CD4-positive, alpha-beta T cell treated with Interferon alpha-2 for 1 hour (primary cell): ENCODE measurements at places on chromosomes 13 and 19.

DNA sequence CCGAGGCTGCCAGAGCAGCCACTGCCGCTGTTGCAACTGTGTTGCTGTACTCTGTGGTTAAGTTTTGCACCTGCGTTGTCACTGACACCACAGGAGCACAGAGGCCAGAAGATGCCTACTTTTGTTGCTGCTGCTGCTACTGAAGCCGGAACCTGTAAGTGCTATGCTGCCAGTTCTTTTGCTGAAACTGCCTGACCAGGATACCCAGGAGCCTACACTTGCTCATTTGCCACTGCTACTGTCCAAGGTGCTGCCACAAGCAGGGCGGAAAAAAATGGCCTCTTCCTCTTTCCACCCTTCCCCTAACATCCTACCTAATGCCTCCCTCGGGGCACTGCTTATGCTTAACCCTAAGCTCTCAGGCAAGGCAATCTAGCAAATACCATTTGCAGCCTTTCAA is 29.0 kb upstream of the NBEA start:
- DNase-seq: no peak

GRCh38 chr13:74246487-74246886 is 112.3 kb upstream of the KLF12 start:
- no peak for DNase-seq

DNA sequence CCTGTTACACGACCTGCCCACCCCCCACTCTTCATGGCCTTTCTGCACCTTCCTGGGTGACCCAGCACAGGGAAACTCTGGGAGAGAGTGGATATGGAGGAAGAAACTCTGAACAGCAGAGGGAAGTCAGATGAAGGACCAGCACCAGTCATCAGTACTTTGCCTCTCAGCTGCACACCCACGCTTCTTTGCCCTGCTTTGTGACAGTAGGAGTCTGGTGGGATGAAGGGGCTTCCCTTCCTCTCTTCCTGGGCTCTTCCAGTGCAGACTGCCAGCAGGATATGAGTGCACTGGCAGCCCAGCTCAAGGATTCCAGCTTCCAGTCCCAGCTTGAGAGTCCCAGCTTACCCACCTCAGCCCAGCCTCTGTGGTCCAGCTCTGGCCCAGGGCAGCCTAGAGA is 68.9 kb downstream of the CRYL1 start:
- DNase-seq: no peak

DNA sequence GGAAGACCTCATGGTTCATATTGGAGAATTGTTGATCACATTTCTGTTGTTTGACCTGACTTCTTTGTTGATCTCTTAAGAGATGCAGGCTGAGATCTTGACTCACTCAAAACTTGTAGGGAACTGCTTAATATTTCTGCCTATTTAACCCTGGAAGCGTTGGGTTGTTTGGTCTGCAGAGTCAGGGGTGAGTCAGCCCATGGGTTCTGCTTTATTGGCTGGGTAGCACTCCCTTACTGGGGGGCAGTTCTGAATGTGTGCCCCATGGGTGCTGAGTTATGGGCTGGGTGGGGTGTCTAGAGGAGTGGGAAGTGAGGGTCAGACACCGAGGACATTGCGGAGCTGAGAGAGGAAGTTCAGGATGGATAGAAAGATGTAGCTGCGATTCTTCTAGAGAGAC is 87.9 kb downstream of the LRCH1 start:
- no peak for DNase-seq

DNA sequence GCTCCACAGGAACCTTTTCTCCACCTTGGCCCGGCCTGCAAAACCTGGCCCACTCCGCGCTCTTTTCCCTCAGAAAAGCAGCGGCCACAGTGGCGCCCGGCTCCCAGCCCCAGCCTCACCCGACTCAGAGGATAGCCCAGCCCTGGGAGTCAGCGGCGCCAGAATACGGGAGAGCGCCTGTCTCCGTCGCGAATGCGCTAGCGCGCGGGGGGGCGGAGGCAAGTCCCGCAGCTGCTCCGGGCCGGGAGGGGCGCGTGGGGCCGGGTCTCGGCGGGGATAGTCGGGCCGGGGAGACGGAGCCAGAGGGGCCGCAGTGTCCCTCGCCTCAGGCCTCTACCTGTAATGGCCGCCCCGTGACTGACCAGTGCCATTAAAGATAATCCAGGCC is at the start of gene ZFP30:
TSS of gene ZFP30 (minus strand) at position 165 of the 388 bp plus-strand sequence. CDS start 7,643 bp downstream, outside the sequence.
- DNase-seq: peak; percentile 66

DNA sequence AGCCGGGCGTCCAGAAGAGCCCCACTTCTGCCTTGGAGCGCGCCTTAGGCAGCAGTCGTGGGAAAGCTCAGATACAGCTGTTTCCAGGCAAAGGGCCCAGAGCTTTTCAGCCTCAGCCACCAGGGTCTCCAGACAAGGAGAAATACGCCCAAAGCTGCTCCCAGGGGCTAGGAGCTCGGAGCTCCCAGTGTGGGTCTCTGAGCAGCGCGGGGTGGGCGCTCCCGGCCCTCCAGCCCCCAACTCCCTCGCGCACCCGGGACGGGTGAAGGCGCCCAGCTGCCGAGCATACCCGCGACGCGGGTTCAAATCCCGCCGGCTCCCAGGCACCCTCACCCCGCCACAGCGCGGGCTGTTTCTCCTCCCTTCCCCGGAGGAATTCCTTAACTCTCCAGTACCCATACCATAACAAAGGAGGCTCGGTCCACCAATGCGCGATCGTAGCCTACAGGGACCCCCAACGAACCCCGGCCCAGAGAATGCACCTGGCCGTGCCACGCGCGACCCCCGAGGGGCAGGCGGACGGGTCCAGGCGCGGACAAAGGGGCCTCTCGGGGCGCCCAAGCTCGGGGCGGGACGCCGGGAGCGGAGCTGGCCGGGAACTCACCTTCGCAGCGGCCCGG is 507 bp downstream of the COL4A1 start:
- no peak for DNase-seq

DNA sequence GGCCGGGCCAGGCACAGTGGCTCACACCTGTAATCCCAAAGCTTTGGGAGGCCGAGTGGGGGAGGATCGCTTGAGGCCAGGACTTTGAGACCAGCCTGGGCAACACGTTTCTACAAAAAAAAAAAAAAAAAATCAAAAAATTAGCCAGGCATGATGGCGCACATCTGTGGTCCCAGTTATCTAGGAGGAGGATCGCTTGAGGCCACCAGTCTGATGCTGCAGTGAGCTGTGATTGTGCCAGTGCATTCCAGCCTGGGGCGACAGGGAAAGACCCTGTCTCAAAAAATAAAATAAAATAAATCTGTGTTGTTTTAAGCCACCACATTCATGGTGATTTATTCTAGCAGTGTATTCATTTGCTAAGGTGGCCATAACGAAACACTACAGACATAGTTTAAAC is 4.1 kb upstream of the DACT3 start:
- DNase-seq: no peak

GRCh38 chr19:28706693-28707092 is 506.3 kb downstream of the UQCRFS1 start:
- no peak for DNase-seq

GRCh38 chr13:79995334-79995733 is 345.6 kb downstream of the SPRY2 start:
- DNase-seq: no peak

DNA sequence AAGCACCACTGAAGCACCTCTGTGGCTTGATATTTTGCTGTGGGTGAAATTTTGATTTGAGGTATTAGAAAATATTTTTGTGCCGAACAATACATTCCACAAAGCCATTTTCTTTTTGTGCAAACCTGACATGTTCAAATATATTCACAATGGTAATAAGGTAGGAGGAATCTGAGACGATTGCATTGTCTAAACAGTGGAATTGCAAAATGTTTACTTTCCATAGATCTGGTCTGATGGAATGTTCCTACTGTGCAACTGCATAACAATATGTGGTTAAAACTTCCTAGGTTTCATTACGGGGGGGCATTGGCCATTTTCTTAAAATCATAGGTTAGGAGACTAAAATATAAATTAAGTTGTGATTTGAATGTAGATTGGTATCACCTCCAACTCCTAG is 42.7 kb upstream of the AKAP11 start:
- no peak for DNase-seq

DNA sequence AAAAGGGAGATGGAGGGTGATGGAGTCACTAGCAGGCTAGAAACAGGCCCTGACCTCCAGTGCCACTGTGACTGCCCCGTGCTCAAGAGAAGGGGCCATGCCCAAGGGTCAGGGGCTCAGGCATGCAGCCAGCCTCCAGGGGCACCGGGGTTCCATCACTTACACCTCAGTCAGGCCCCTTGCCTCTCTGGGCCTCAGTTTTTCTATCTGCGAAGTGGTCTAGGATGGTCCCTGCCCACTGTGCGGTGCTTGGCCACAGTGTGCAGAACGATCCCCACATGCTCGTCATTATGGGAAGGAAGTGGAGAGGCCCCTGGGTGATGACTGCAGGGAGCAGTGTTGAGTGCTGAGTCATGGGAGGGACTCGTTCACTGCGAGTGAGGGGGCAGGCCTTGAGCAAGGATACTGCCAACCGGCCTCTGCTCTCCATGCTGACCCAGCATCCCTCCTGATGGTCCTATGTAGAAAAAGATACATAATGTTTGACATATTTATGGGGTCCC is 23.1 kb downstream of the TMED1 start:
- DNase-seq: peak; percentile 28

GRCh38 chr13:104975272-104975671 is 1560.2 kb downstream of the EFNB2 start:
- no peak for DNase-seq

DNA sequence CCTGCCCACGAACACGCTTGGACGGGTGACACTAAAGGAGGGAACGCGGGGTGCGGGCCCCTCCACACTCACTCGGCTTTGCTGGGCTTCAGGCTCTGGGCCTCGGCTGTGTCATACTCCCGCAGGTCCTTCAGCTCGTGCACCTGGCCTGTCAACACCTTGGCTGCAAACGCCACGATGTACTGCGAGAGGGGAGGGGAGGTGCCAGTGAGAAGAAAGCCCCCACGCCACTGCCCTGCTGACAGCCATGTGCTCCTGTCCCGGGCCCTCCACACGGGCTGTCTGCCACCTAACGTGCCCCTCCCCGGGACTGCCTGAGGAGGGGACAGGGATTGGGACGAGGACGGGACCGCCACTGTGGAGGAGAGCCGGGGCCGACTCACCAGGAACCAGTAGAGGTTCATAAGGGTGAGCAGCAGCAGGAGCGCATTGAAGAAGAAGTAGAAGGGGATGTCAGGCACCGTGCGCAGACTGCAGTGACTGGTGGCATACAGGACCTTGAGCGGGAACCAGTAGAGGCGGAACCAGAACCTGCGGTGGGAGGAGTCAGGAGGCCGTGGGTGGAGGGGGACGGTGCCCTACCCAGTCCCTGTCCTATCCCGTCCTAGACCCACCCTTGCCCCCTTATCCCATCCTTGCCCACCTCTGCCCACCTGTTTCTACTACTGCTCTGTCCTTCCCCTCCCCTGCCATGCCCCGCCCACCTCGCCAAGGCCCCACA is 16.9 kb downstream of the CERS1 start:
- no peak for DNase-seq

GRCh38 chr19:48683349-48683748 is 10.5 kb upstream of the NTN5 start:
- DNase-seq: peak; percentile 53

DNA sequence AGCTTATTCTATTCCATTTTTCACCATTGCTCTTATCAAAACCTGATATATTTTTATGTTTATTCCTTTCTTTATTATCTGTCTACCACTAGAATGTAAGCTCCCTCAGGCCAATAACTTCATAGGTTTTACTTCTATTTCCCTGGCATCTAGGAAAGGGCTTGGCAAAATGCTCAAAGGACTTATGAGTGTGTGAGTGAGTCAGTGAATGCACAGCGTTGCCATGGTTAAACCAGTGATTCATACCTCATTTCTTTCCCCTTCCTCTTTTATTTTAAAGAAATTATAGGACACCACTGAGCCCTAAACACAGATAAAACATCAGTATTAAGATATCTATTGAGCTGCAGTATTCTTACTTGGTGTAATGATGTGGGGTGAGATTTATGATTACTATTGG is 162.1 kb downstream of the GPC6 start:
- DNase-seq: no peak

- DNase-seq: no peak
Measured at GRCh38 chr13:100860866-100861265, 186.3 kb upstream of the TMTC4 start.

GRCh38 chr13:74082741-74083160 is 51.5 kb downstream of the KLF12 start:
- no peak for DNase-seq

DNA sequence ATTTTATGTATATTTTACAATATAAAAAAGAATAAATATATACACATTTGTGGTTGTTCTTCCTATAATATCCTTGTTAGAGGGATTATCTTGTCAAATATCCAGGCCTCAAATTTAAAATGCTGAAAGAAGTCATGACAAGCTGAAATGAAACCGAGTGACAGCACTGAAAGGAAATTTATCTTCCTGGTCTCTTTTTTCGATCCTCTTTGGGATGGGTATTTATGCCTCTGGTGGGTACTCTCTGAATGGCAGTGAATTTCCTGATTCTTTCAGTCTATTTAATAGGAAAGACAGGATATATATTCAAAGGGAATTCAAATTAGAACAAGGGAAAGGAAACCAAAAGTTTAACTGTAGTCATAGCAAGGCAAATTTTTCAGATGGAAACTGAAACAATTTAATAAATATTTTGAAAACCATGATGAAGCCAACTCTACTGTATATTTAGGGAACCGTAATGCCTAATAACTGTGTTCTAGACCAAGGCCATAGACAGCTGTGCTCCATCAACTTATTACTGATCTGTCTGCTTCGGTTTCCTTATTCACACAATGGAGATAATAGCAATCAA is 97.9 kb downstream of the DLEU7 start:
- DNase-seq: no peak

DNA sequence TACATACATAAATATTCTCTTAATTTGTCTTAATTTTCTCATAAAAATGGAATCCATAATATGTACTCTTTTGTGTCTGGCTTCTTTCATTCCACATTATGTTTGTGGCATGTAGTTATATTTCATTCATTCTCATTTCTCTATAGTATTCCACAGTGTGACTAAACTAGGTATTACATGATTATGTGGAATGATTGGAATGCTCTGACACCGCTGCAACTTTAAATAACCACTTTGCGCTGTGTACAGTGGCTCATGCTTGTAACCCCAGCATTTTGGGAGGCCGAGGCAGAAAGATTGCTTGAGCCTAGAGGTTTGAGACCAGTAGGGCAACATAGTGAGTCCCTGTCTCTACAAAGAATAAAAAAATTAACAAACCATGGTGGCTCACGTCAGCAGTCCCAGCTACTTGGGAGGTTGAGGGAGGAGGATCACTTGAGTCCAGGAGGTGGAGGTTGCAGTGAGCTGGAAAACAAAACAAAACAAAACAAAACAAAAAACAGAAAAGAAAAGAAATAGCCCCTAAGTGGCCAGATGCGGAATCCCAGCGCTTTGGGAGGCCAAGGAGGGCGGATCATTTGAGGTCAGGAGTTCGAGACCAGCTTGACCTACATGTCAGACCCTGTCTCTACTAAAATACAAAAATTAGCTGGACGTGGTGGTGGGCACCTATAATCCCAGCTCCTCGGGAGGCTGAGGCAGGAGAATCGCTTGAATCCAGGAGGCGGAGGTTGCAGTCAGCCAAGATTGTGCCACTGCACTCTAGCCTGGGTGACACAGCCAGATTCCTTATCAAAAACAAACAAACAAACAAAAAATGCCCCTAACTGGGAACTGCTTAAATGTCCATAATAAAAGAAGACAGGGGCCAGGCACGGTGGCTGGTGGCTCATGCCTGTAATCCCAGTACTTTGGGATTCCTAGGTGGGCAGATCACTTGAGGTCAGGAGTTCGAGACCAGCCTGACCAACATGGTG is 8.0 kb upstream of the SAE1 start:
- DNase-seq: no peak
